NCI-H1105 treated with DMSO at 0.1 percent for 48 hours (cell line): ENCODE measurements at places on chromosomes 16 and 17.

- DNase-seq: no peak
Measured at GRCh38 chr16:67822511-67822910, 15.8 kb downstream of the TSNAXIP1 start.

DNA sequence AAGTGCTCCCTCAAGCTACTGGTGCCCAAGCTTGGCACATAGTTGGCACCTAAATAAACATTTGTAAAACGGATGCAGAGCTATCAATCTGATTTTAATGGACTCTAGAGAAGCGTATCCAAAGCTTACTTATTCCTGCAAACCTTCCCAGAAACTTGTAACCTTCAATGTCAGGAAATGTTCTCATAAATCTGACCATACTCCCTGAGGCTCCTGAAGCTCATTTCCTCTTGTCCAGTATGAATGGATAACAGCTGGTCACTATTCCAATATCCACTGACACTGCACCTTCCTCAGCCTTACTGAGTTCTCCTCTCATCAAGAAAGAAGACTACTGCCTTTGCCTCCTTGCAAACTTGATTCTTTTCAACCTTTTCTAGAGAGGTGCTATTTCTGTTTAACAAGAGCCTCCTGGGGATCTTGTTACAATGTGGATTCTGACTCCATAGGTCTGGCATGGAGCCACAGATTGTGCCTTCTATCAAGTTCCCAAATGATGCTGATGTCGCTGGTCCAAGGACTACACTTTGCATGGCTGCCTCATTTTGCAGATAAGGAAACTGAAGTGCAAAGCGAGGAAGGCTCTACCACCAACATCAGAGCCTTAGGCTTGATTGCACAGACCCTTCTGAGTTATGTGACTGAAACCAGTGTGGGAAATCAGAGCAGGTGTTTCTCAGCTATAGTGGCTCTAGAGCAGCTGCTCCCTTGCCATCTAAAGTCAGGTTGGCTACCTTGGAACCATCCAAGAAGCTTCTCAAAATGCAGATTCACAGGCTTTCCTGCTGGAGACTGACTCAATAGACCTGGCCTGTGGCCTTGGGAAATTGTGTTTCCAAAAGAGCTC lies 377.8 kb downstream of the SOX9 start:
- no peak for DNase-seq

- peak; percentile 23 for DNase-seq
Measured at GRCh38 chr16:62034231-62035114, 1.8 kb downstream of the CDH8 start.

GRCh38 chr17:78141437-78142118 lies 4.6 kb upstream of the C17orf99 start:
- DNase-seq: no peak

GRCh38 chr17:37405955-37406634 lies 541 bp downstream of the ACACA start:
- DNase-seq: peak; percentile 35

DNA sequence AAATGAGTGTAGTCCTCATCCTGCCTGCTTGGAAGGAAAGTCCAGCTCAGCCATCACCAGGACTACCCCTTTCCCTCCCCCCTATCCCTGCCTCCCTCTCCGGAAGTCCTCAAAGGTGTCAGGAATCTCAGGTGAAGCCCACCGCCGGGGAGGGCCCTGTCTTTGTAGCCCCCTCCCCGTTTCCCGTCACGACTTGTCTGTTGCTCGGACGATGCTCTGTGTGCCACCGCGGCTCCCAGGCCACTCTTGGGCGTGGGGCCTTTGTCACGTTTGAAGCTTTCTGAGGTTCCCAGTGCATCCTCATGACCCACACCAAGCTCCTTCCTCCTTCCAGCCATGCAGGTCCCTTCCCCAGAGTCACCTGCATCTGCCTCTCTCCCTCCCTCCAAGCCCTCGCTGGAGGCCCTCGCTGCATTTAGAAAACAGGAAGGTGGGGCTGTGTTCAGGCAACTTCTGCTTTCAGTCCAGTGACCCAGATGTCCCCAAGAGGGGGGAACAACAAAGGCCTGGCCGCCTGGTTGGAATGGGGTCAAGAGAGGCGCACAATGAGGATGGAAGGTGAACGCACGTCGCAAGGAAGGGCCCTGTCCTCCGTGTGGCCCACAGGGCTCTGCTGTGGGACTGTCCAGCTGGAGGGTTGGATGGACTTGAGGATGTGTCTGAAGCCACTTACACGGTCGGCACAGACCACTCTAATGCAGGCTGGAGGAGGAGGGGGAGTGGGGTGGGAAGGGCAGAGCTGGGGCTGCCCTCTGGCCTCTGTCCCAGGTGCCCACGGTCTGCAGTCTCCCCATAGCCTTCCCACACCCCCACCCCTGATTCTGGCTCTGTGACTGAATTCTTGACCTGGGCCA lies 59.9 kb downstream of the OR1D5 start:
- no peak for DNase-seq

- DNase-seq: no peak
Measured at GRCh38 chr17:43831633-43832032, 1.3 kb downstream of the MPP3 start.

- no peak for DNase-seq
Measured at GRCh38 chr17:59372138-59372751, 40.8 kb downstream of the YPEL2 start.

- DNase-seq: peak; percentile 83
Measured at GRCh38 chr17:7573324-7574080, 5.9 kb upstream of the CD68 start.

DNA sequence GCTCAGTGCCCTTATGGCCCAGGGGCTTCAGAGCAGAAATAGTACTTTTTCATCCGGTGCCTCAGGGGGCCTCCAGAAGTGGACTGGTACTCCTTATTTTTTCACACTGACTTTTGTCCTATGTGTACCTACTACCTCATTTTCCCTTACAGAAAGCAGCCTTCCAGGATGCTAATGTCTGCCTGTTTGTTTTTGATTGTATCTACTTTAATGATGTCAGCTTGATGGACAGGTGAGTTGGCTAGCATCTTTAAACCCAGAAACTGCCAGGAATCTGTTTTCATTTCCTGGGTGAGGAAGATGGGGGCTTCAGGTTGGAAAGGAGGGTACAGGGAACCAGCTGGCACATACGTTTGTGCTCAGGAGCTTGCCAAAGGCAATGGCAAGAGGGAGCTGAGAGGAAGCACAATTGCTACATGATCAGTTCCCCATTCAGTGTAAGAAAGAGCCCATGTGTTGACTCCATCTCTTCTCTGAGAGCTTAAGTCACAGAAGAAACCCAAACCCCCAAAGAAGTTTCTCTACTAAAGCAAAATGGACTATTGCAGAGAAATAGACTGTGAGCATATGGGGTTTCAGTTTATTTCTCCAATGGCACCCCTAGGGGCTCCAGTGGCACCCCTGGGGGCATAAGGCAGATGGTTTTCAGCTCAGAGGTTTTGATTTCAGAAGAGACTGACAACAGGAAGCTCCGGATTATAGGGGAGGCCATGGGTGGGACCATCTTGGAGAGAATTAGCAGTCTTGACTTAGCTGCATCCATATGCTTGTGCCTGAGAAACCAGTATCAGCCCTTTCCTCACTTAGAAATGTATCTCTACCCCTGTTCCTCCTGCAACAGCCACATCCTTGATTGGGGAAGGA lies 16.3 kb downstream of the LIG3 start:
- DNase-seq: no peak

- no peak for DNase-seq
Measured at GRCh38 chr16:86158688-86159360, 259.9 kb downstream of the IRF8 start.

GRCh38 chr16:24626256-24626655 lies 86.9 kb downstream of the RBBP6 start:
- no peak for DNase-seq

- DNase-seq: no peak
Measured at GRCh38 chr17:48487221-48487620, 43.6 kb downstream of the HOXB1 start.

GRCh38 chr17:71870546-71870862 lies 250.3 kb upstream of the SOX9 start:
- DNase-seq: peak; percentile 9

DNA sequence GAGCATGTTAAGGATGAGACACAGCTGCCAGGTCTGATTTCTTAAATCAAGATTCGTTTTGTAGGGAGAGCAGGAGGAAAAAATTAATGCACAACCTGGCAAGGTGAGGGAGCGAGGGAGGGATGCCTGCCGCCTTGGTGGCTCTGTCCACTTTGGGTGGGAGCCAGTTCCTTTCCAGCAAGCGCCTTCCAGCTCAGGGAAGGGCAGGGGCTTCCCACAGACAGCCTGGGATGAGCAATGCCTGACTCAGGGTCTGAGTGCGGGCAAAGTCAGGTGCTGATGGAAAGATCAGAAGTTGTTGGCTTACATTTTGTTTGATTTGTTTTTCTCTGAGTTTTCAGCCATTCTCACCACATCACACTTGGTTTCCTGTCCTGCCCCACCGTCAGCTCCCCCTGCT lies 220.7 kb downstream of the ENGASE start:
- no peak for DNase-seq

DNA sequence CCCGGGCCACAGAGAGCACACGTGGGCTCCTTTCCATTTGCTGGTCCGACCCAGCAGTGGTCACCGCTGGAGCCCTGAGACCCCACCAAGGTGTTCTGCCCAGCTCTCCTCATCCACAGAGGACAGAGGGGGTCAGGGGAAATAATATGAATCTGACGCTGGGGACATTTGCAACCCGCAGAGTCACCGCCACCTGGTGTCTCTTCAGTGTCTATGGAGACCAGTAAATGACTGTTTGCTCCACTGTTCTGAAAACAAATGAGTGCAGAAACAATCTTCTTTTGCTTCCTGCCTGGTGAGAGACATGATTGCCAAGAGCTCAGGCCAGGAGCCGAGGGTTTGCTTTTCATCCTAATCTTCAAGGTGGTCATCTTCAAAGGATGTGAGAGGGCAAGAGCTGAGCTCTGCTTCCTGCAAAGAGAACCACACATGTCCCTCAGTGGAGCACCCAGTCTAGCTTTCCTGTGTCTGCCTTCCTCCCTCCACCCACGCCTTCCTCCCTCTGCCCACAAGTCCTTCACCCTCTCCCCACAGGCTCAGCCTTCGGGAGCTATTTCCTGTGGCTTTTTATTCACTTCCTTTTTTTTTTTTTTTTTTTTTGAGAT lies 14.7 kb upstream of the KLHDC4 start:
- DNase-seq: no peak

DNA sequence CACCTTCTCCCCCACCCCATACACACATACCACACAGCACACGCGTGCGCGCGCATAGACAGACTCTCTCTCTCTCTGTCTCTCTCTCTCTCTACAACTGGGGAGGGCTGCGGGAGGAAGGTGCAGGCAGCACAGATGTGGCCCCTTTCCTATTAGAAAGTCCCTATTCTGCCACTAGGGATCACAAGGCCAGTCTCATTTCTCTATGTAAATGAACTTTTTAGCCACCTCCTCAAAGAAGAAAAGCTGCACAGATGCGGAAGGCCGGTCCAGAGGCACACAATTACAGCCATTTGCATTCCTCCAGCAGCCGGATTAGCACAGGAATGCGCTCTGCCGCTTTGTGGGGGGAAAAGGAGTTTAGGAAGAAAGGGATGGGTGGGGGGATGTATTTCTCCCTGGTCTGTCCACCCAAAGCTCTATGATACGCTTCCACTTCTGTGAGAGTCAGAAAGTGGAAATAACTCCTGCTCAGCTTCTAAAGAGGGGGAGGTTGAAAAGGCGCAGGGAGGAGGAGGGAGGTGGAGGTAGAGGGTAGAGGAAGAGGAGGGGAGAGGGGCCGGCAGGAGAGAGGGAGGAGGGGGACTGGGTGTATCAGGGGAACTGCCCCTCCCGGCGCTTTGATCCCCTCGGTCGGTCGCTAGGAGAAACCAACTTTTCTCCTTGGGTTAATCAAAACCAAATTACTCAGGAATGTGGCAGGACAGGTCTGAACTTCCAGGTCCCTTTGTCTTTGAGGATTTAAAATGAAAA lies 11.7 kb downstream of the ZFHX3 start:
- no peak for DNase-seq

DNA sequence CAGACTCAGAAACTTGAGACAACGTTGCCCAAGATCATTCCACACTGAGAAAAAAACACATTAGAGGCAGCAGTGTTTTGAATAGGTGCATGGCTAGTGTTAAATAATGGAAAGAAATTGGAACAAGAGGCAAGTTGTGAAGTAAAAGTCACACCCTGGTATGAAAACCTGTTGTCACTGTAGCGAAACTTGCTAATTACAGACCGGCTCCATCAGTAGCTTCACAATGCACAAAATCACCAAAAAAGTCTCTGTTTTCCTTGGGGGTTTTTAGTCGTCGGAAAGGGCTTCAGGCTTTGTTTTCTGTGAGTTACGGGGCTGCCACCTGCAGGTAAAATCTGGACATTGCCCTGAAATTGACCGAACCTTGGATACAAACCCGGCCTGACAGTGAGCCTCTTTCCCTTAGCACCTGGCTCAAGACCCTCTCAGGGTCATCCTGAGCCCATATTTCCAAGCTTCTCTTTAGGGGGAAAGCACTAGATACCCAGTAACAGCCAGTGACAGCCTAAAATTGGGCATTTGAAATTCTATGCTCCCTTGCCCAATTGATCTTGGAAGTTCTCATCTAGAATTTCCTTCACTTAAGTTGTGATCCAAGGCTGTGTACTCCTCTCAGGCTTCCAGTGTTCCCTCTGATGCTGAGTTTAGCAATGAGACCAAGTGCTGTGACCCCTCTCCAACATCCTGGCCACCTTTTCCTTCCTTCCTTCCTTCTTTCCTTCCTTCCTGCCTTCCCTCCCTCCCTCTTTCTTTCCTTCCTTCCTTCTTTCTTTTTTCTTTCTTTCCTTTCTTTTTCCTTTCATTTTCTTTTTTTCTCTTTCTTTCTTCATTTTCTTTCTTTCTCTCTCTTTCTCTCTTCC lies 7.2 kb upstream of the GRB2 start:
- peak; percentile 75 for DNase-seq

DNA sequence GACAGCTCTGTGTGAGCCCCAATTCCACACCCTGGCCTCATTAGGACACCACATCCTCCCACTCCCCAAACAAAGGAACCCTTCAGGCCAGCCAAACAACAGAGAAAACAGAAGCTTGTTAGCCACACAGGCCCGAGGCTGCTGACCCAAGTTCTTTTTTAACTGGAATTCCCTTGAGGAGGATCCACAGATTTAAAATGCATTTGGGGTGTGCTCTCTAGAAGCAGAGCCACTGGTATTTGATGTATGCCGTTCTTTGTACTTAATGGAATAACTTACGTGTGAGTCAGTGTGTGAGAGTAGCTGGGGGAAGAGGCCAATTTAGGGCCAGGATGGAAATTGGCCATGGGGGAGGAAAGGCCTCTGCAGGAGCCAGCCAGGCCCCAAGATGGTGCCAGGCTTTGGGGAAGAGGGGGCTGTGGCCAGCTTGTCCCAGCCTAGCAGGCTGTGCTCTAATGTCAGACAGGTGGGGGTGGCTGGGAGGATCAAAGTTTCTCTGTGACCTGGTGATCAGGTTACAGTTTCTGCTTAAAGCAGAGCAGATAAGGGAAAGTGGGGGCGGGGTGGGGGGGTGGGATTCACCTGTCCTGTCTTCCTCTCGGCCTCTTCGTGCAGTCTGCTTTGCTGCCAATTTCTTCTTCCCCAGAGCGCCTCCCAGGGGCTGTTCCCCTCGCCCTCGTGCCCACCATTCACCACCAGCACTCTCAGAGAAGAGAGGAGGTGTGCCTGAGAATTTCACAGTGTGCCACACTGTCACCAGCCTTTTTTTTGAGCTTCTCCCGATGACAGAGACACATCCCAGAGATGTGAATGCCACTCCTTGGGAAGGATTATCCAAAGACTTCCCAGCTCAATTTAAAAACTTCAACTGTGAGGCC lies 50.8 kb downstream of the TOM1L2 start:
- no peak for DNase-seq
